ENCODE measurements at places on chromosomes 7 and 10. TPM values are rescaled to one million over a fixed set of nuclear protein-coding genes. Genes with fewer than 3 reads are reported as not detected.

The CYP2C18 gene
- total RNA-seq = 0.16 TPM

The MEPCE gene
- 42.2 TPM for total RNA-seq

The HSPA14 gene
- 35.1 TPM for total RNA-seq

The ADIRF gene
- total RNA-seq = 0.21 TPM

The PRLHR gene
- not detected for total RNA-seq

The PON3 gene
- total RNA-seq = 27.0 TPM

The PIK3CG gene
- not detected for total RNA-seq

Measured in A549 treated with RU486 at 1 μM for 4 hours (cell line).